ENCODE measurements at places on chromosomes 2 and 18.
A peak's percentile ranks its signal among the peaks of the same experiment; 100 is the strongest.

DNA sequence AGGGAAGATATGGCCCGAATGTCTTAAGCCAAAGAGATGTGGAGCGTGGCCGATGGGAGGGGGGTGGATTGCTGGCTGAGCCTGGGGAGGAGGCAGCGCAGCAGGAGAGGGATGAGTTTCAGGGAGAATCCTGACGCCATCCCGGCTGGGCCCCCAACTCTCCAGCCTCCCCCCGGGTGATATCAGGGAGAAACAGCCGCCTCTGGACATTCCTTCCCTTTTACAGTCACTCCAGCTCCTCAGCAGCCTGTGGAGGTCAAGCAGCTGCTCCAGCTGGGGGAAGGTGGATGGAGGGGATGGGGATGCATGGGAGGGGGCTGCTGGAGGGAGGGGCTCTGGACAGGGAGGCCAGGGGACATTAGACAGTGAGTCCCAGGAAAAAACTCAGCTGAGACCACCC is 9.5 kb upstream of the DES start:
- no peak for DNase-seq

- DNase-seq = no peak
Measured at GRCh38 chr2:64005707-64006356, 13.4 kb downstream of the VPS54 start.

DNA sequence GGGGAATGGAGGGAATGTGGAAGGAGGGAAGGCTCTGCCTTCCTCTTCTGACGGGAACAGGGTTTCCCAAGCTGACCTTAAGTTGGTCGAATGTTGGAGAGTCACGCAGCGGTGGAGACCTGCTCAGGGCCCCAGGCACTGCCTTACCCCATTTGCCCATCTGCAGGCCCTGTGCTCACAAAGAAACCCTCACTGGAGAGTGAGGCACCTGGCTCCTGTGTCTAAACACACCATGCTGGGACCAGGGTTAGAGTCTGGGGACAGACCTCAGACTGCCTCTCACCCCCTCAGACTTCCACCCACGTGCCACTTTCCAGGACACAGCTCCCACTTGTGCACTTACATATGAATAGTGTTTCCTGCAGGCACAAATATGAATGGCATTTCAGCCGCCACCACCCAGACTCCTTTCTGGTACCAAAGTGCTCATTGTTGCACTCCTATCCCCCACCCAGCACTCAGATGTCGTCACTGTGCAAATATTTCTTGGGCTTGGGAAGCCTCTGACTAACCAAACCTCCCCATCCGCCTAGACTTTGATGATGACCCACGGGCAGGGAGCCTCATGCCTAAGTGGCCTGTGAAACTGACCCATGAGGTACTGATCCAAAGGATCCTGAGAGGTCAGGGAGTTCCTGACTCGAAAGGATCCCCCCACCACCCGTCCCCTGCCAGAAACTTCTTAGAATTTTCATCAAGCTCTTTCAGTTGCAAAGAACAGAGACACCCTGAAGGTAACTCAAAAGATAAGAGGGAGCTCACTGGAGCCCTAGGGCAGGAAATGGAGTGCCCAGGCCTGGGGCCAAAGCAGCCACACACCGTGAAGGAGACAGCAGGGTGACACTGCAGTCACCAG is 78.3 kb downstream of the STPG4 start:
- DNase-seq = no peak

DNA sequence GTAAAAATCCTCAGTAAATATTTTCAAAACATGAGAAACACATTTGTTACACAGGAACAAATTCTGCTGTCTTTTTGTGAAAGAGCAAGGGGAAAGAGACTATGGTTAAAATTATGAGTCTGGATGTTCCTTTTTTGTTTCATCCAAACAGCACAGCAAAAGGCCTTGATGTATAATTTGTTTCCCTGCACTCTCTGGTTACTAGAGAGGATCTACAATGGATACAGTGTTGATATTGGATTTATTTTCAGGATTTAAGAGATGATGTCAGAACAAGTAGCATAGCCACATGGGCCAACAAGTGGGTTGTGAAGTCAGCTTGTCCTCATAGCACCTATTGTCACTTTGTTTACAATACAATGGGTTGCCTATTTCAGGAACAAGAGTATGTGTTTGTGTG is 11.3 kb upstream of the ERBB4 start:
- DNase-seq = no peak

GRCh38 chr2:240149943-240150784 is 9.7 kb upstream of the OTOS start:
- DNase-seq = peak; percentile 14

DNA sequence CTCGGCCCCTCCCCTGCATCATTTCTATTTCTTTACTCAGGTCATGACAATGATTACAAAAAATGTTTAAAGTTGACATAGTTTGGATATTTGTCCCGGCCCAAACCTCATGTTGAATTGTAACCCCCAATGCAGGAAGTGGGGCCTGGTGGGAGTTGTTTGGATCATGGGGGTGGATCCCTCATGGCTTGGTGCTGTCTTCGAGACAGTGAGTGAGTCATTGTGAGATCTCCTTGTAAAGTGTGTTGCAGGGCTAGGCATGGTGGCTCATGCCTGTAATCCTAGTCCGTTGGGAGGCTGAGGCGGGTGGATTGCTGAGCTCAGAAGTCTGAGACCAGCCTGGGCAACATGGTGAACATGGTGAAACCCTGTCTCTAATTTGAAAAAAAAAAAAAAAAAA is 9.2 kb upstream of the MAP4K4 start:
- DNase-seq = no peak

- DNase-seq = no peak
Measured at GRCh38 chr2:40746191-40746590, 294.3 kb upstream of the SLC8A1 start.

DNA sequence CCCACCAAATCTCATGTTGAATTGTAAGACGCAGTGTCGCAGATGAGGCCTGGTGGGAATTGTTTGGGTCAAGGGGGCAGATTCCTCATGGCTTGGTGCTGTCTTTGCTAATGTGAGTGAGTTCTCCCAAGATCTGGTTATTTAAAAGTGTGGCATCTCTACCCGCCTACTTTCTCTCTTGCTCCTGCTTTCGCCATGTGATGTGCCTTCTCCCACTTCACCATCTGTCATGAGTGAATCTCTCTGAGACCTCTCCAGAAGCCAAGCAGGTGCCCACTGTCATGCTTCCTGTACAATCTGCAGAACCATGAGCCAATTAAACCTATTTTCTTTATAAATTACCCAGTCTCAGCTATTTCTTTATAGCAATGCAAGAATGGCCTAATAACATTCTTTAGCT is 246.6 kb upstream of the CDH20 start:
- DNase-seq = no peak

DNA sequence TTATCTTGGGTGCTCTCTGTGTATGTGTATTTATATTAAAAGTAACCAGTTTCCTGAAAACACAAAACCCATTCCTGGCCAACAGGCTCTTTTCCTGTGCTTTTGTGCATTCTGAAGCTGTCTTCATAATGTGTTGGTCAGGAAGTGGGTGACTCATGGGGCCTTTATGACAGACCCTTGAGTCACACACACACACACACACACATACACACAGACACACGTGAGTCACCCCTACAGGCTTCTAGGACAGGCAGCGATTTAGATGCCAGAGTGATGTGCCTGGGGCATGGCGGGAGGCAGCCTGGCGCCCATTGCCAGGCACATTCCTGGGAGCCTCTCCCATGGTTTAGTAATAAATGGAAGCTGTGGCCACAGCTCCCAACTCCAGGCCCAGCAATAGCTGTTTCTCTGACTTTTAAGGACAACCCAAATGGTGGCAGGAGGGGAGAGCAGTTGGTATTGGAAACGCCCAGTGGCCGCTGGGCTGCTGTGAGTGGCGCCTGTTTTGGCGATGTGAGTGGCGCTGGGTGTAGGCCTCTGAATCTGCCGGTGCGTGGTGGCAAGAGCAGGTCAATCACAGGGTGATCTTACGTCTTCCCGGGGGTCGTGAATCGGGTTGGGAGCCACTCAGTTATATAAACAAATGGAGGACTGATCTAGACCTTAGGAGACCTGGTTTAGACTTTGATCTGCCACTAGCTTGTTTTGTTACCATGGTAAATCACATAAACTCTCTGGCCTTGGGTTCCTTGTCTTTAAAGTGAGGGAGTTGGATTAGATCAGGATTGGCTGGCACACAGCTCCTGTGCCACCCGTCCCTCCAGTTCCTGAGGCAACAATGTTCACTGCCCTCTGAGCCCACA is 150.7 kb upstream of the DLX2 start:
- peak; percentile 62 for DNase-seq

DNA sequence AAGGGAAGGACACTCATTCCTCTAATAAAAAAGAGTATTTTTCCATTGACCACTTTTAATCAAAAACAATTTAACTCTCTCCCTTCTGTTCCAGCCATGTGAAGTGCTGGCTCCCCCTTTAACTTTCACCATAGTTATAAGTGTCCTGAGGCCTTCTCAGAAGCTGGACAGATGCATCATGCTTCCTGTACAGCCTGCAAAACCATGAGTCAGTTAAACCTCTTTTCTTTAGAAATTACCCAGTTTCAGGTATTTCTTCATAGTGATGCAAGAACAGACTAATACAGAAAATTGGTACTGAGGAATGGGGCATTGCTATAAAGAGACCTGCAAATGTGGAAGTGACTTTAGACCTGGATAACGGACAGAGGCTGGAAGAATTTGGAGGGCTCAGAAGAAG is 643.6 kb upstream of the DDX18 start:
- DNase-seq = no peak

- no peak for DNase-seq
Measured at GRCh38 chr2:11675423-11676112, 5.6 kb upstream of the NTSR2 start.

GRCh38 chr2:85886590-85886989 is 2.2 kb downstream of the ST3GAL5 start:
- DNase-seq = peak; percentile 23

DNA sequence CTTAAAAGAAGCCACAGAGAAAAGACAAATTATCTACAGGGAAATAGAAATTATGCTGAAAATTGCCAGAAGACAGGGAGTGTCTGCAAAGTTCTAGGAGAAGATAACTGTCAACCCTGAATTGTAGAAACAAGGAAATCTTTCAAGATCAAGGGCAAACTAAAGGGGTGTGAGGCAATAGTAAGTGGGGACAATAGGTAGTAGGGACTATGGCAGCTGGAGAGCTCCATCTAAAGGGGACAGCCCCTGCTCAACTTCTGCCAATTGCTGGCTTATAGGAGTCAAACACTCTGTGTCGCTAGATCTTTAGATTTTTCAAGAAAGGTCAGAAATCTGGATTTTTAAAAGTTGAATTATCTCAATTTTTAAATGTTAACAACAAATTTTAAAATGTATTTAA is 10.1 kb upstream of the ST3GAL5 start:
- DNase-seq = no peak

- no peak for DNase-seq
Measured at GRCh38 chr18:11411048-11411447, 198.3 kb upstream of the SLC35G4 start.

- no peak for DNase-seq
Measured at GRCh38 chr2:206408323-206409320, 34.7 kb upstream of the ADAM23 start.

- DNase-seq = no peak
Measured at GRCh38 chr2:20224716-20225293, at the start of gene SDC1. Gene SDC1, minus strand, starts transcription at chr2:20225130. Its CDS starts 263 bp downstream, at chr2:20224867.

DNA sequence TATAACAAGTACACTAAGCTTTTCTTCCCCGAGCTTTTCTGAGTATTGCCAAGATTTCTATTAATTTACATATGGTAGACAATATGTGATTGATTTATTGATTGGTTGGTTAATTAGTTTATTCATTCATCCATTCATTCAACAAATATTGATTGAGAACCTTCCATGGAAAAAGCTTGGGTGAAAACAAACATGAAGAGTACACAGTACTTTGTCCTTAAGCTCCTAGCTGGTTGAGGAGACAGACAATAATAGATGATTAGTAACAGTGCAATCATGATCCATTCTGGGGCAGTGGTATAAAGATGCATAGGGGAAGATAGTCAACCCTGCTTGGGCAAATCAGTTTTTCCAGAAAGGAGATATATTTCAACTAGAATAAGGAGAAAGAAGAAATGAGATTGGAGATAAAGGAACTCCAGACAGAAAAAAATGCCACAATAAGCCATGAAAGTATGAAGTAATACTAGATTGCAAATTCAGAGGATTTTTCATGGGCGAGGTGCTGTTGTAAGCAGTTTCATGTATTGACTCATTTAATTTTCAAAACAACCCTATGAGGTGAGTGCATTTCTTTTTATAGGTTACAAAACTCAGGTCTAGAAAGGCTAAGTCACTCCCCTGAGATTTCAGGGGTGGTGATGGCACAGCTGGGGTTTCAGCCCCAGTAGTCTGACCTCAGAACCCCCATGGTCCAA is 129.5 kb downstream of the RND3 start:
- no peak for DNase-seq

- DNase-seq = no peak
Measured at GRCh38 chr2:3575534-3576262, 638 bp downstream of the RPS7 start.

DNA sequence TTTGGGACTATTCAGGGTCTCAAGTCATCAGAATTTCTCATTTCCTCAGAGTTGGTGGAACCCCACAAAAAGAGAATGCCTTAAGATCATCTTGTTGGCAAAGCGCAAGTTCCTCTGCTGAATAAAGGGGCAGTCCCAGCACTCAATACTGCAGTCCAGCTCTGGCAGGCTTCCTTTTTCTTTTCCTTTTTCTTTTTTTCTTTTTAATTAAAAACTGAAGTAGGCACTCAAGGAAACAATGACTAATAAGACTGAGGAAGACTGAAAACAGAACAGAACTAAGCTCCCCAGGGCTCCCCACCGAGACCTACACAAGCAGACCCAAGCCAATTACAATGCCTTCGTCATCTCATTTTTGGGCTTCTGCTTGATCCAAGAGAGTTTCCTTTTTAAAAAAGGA is 82.0 kb downstream of the STK39 start:
- DNase-seq = no peak

- no peak for DNase-seq
Measured at GRCh38 chr2:67790622-67791021, 272.2 kb downstream of the C1D start.

DNA sequence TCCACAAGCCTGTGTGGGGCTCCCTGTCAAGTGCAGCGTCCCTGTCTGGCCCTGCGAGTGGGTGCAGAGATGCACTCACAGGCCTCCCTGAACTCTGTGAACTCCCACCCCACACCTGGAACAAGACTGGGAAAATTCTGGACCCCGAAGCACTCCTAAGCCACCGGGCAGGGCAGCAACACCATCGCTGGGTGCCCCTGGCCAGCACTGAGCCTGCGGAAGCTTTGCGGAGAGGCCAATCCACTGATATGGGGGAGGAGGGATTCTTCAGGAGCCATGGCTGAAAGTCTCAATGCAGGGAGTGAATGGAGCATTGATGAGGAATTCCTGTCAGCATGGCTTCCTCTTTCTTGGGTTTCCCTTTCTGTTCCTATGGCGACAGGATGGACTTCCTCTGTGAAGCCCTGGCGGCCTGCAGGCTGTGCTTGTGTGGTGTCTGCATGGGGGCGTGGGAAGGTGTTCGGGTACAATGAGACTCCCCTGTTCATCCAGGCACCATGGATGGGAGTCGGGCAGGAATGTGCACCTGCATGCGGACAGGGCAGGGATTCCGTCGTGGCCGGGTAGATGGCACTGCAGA is 15.1 kb downstream of the TRIB2 start:
- no peak for DNase-seq

- DNase-seq = peak; percentile 7
Measured at GRCh38 chr2:40554665-40555294, 102.9 kb upstream of the SLC8A1 start.

GRCh38 chr18:23565916-23566547 is 20.3 kb downstream of the NPC1 start:
- no peak for DNase-seq

GRCh38 chr18:10751653-10752052 is 225.8 kb downstream of the NAPG start:
- no peak for DNase-seq
